Fibroblast of villous mesenchyme (primary cell): ENCODE measurements at places on chromosomes 2 and 18.

GRCh38 chr2:105224444-105224843 lies 17.1 kb upstream of the GPR45 start:
- no peak for DNase-seq

GRCh38 chr2:168798888-168799410 lies 3.5 kb upstream of the NOSTRIN start:
- DNase-seq = no peak

DNA sequence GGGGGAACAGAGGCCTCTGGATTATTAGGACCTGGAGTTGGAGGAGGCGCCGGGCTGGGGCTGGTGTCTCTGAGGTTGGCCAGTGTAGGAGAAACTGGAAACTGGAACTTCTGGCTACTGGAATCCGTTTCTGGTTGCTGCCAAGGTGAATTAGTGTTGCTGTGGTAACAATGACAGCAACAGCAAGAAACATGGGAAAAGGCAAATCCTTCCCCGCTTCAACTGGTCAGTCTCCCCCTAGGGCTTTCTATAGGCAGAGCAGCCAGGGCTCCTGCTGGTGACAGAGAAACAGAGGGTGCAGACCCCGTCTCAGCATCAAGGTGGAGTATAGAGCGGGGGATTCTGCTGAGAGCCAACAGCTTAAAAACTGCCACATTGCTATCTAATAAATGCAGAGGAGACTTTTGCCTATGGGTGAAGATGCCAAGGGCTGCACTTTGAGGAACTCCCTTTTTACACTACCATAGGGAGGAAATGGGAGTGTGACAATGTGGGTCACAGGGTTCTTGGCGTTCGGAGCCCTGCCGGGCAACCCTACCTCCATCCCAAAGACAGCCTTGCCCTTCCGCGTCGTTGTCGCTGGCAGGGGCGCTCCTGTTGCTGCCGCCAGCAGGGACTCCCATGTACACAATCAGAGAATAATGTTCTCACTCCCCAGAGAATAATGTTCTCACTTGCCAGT lies 81.4 kb upstream of the CABLES1 start:
- peak; percentile 34 for DNase-seq

DNA sequence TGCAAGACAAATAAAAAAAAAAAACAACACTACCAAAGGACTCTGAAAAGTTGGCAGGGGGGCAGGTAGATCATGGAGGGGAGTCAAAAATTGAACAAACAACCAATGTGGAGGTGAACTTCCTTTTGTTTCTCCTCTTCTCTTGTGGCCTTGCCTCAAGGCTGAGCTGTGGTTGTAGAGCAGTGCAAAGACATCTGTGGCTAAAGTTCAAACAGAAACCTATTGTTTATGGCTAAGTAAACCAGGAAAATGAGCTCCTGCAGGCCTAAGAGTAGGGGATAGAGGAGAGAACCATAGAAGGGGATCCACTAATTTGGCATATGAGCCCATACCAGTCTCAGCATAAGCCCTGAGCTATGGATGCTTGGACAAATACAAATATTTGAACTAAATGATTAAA lies 40.2 kb upstream of the EGR4 start:
- no peak for DNase-seq

DNA sequence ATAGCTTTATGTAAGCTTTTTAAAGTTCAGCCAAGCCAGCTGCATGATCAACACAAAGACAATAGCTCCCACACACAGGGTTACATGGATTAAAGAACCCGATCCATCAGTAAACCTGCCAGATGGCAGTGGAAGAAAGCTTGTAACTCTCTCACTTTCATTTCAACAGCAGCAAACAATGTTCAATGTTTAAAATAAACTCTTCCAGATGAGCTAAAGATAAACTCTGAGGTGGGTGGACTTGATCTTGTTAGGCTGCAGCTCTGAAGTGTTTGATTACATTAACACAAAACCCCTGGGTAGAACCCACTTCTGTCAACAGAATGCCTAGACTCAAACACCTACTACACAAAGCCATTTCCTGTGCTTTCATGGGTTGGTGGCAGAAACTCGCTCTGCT lies 13.9 kb downstream of the RDH14 start:
- DNase-seq = peak; percentile 12

- DNase-seq = peak; percentile 15
Measured at GRCh38 chr18:74476140-74476539, 19.0 kb upstream of the DIPK1C start.

- DNase-seq = no peak
Measured at GRCh38 chr2:219575566-219576504, 3.7 kb downstream of the INHA start.

- DNase-seq = peak; percentile 39
Measured at GRCh38 chr2:95345081-95345562, 48.0 kb downstream of the KCNIP3 start.

DNA sequence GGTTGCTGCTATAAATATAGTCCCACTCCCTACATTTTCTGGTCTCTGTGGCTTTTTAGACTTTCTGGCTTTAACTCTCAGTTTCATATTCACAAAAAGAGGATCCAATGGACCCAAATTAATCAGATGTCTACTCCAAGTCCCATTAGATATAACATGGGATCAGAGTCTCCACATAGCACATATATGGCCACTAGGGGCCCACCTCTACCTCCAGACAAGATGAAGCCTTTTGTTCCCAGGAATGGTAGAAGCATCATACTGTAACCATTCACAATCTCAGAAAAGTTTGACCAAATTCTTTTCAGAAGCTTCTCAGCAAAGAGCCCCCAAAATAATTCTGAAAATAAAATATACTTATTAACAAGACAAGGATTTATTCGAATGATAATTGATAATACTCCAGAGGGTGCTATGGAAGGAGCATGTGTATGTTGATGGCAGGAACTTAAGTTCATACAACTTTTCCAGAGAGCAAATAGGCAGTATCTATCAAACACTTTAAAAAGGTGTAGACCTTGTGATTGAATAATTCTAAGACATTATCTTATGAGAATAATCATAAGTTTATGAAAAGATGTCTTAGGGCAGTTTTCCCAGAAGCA lies 382.3 kb upstream of the CRIM1 start:
- DNase-seq = peak; percentile 5

- no peak for DNase-seq
Measured at GRCh38 chr2:148627224-148627623, 17.3 kb upstream of the EPC2 start.

DNA sequence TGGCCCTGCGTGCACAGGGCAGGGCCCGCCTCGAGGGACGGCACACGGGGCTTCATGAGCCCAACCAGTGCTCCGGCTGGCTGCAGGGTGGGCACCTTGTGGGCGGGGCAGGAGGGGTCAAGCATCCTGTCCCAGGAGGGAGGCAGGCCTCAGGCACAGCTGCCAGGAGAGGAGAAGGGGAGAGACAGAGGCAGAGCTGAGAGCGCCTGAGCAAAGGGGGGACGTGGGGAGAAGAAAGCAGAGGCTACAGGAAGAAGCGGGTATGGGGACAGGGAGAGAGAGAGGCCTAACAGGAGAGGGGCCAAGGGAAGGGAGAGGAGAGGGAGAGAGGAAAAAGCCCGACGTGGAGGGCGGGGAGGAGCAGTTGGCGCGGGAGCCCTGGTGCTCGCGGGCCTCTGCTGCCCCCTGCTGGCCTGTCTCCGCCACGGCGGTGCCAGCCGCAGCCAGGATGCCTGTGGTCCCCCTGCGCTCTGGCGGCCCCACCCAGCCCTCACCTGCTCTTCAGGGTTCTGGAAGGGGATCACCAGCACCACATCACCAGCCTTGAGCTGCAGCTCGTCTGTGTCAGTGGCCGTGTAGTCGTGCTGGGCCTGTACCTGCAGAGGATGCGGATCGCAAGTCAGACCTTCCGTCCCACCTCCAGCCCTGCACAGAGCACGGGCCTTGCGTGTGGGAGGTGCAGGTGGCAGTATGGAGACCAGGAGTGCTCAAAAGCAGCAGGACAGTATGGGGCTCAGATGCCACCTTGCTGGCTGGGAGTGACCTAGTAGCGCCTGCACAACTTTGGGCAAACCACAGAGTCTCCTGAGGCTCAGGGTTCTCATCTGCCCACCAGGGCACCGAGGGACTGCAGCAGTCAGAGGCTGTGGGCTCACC lies 56.8 kb downstream of the BIN1 start:
- DNase-seq = peak; percentile 45

GRCh38 chr2:190746971-190747761 lies 98.3 kb downstream of the NAB1 start:
- DNase-seq = peak; percentile 42

DNA sequence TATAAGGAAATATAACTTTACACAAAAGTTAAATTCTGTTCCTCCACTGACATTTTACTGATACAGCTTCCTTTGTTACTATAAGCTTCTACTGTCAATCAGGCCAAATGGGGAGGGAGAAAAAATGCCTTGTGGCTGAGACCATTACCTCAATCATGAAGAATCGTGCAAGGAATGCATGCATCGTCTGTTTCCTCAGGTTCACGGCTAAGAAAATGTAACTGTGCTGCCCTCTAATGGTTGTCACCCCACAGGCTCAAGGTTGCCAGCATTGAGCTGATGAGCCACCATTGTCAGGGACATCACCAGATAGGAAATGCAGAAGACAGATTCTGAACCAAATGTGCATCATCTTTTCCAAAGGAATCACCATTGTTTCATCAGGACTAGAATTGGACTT lies 426.9 kb downstream of the CDH2 start:
- peak; percentile 47 for DNase-seq

DNA sequence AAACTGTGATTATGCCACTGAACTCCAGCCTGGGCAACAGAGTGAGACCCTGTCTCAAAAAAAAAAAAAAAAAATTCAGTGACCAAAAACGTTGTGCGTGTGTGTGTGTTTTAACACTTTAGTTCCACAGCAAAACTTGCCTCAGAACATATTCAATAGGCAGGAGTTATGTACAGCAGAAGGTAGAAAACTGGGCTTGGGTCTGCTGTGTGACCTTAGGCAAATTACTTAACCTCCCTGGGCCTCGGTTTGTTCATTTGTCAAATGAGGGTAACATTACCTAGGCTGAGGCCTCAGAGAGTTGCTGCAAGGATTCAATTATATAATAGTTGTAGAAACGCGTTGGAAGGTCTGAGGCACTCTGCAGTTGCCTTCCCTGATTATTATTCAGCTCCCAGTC lies 10.3 kb upstream of the SCG2 start:
- DNase-seq = no peak

GRCh38 chr2:230360028-230360427 lies 33.0 kb downstream of the SP140L start:
- DNase-seq = no peak

DNA sequence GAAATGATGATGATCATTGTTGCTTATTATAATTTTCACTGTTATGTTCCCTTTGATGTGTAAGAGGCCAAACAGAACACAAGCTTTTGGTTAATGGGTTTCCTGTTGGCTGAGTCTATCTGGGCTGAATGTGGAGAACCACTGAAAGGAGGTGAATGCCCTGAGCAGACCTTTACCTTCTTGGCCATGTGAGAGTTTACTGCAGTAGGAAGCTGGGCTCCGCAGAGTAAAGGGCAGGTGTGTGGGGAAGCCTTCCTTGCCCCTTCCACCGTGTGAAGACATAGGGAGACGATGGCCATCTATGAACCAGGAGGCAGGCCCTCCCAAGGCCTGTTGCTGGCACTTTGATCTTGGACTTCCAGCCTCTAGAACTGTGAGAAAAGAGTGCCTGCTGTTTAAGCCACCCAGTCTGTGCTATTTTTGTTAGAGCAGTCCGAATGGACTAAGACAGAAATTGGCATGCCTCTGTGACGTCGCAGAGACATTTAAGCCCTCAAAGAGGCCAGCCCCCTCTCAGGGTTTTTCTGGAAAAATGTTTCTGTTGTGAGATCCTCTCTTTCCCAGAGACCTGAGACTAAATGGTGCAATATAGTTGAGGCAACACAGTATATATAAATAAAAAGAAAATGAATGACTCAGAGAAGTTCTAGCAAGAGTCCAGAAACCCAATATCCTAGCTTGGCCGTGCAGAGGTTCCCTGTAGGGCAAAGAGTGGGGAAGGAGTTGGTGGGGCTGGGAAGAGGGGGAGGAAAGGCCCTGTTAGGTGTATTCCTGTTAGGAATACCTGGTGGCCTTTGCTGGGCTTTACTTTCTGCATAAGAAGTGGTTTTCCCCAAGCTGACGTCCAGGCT lies 121.9 kb upstream of the LGALSL start:
- peak; percentile 8 for DNase-seq

DNA sequence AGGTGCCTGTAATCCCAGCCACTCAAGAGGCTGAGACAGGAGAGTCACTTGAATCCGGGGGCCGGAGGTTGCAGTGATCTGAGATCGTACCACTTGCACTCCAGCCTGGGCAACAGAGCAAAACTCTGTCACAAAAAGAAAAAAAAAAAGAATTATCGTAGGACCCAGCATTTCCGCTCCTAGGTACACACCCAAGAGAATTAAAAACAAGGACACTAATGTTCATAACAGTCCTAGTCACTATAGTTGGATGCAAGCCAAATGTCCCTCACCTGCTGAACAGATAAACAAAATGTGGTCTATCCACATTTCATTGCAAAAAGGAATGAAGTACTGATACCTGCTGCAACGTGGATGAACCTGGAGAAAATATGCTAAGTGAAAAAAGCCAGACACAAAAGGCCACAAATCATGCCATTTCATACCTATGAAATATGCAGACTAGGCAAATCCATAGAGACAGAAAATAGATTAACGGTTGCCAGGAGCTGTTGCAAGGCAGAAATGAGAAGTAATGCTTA lies 21.2 kb downstream of the ADRA2B start:
- no peak for DNase-seq

DNA sequence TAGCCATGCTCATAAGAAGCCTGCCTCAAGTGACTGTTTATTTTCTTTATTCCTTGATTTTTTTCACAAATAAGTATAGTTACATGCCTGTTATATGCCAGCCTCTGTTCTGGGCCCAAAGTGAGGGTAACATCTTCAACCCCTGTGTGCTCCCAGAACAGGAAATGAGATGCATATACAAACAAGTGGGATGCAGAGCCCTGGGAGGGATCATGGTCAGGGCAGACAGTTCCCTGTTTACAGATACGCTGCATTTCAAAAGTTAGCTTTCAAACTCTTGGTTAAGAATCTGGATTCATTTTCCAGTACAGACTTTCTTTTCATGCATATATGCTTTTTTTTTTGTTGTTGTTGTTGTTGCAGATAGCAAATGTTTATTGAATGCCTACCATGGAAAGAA lies 24.4 kb downstream of the GPR39 start:
- DNase-seq = peak; percentile 35

DNA sequence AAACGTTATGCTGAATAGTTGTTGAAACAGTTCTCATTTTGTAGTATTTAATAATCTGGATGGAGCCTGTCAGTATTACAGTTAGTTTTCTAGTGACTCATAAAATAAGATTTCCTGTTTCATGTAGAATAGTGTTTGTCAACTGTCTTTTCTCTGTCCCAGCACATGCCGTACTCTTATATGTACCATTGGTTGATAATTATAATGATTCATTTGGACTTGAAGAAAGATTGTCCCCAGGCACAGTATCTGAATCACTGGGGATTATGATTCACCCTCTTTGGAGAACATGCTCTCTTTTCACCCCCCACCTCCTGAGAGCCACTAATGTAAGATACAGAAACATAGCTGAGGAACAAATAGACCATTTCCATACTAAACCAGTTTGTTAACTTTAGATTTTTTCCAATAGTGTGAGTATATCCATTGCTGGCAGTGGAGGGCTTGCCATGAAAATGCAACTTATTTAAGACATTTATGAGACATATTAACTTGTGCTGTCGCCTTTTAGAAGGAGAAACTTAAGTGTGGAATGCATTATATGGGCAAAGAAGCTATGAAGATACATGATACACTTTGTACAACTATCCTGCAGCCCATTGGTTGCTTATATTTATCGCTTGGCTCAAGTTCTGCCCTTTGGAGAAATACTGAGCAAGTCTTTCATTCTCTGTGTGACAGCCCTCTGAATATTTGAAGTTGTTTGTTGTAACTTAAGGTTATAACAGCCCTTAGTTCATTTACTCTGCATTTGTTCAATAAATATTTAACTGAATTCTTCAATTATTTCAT lies 12.4 kb downstream of the COPS8 start:
- peak; percentile 91 for DNase-seq

GRCh38 chr2:43191947-43192516 lies 34.4 kb downstream of the ZFP36L2 start:
- no peak for DNase-seq
